Regular cardiac myocyte (primary cell): ENCODE measurements at places on chromosomes 6 and 20. TPM values are rescaled to one million over a fixed set of nuclear protein-coding genes. Genes with fewer than 3 reads are reported as not detected.

The MUC21 gene
- total RNA-seq, result not detected in 2 replicates

The SLC17A3 gene
- not detected in 2 replicates for total RNA-seq

The SCRT2 gene
- total RNA-seq, result not detected in 2 replicates

The SPTLC3 gene
- total RNA-seq, result 3.1 and 5.9 TPM in 2 replicates

The EGFL8 gene
- 0.58 and 1.4 TPM in 2 replicates for total RNA-seq
